ENCODE measurements at places on chromosomes 4 and X. TPM values are rescaled to one million over a fixed set of nuclear protein-coding genes. Genes with fewer than 3 reads are reported as not detected.
A peak's percentile ranks its signal among the peaks of the same experiment; 100 is the strongest.

DNA sequence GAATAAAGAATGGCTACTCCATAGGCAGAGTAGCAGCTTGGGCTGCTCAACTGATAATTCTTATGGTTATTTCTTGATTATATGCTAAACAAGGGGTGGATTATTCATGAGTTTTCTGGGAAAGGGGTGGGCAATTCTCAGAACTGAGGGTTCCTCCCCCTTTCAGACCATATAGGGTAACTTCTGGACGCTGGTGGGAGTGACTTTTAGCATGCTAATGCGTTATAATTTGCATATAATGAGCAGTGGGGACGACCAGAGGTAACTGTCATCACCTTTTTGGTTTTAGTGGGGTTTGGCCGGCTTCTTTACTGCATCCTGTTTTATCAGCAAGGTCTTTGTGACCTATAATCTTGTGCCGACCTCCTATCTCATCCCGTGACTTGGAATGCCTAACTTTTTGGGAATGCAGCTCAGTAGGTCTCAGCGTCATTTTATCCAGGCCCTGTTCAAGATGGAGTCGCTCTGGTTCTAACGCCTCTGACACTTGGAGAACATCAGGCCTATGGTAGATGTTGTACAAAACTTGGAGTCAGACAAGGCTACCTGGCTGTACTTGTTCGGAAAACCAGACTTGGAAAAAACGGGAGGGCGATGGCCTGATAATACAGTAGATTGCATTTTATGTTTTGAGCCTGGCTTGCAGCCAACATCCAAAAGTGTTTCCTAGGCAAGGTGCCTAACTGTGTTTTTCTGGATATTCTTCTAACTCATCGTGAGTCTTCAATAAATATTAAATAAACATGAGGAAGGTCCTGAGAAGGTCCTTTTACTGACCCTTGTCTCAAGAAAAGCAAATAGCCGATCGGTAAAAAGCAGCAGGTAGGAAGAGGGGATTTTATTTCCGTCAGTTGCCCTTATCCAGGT, 1.8 kb upstream of the TMEM164 start:
- no peak for DNase-seq

DNA sequence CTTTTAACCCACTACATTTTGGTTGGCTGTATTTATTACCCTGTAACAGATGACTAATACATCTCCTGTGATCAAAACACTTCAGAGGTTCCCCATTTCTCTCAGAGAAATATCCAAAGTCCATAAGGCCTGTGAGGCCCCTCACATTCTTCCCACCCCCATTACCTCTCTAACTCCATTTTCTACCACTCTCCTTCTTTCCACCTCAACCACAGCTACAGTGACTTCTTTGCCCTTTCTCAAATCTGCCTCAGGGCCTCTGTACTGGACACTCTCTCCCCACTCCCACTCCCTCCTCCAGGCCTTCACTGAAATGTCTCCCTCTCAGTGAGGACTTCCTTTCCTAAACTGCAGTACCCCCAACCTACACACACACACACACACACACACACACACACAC, 8.4 kb upstream of the TMEM144 start:
- DNase-seq: no peak

DNA sequence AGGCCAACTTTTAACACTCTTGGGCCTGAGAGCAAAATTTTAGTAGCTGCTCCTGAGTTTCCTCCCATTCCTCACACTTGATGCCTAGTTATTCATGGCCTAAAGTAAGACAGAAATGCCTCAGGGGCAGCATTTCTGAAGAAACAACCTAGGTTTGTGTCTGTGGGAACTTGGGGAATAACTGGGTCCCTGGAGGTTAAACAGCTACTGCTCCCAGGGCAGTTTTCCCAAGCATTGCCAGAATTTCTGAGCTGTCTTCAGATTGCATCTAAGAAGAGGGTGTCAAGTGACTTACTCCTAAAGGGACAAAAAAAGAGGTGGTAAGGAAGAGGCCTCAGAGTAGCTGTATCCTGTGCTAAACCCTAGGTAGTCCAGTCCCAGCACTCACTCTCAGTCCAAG, 130.8 kb upstream of the ACSL4 start:
- DNase-seq: no peak

DNA sequence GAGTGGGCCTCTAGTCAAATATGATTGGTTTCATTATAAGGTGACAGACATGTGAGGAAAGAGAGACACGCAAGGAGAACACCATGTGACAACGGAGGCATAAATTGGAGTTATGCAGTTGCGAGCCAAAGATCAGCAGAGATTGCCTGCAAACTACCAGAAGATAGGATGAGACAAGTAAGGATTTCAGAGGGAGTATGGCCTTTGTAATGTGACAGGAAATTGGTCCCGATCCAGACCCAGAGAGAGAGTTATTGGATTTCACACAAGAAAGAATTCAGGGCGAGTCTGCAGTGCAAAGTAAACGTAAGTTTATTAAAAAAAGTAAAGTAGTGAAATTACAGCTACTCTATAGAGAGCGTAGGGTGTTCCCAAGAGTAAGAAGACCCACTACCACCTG, 35.7 kb upstream of the NDST4 start:
- no peak for DNase-seq

DNA sequence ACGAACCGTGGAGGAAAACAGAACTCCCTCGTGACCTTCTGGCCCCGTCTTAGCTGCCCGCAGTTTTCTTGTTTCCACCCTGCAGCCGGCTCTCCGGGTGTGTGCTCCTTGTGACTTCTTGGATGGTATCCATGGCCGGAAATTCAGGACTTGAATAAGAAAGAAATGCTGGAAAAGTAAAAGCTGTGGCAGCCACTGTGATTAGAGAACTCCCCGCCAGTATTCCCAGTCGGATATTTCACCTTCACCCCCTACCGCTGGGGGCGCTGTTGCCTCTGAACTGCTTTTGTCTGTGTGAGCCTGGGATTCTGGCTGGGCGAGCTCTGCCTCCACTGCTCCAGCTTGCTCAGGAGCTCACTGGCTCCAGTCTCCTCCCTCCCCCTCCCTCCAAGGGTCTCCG, 41.5 kb upstream of the CYP4V2 start:
- DNase-seq: peak; percentile 39

DNA sequence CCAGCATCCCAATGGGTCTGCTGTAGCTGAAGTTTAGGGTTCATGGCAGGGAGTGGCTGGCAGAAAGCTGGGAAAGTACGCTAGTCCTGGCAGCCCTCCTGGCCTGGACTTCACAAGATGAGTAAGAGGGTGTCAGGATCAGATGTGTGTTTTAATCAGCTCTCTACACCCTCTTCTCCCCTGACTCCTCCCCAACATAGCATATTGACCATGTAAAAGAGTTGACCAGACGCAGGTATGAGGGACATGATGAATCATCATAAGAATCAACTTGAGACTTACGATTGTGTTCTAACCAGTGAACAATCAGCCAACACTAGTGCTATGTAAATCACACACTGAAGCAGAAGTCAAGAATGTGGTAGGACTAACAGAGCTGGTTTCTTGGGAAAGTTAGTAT, 5.3 kb downstream of the SOWAHB start:
- DNase-seq: peak; percentile 76

ZCCHC12 gene
- total RNA-seq: not detected

Measured in PC-3 (cell line).